Islet precursor cell (in vitro differentiated cells): ENCODE measurements at places on chromosomes 16 and 17.
A peak's percentile ranks its signal among the peaks of the same experiment; 100 is the strongest.

- DNase-seq: no peak
Observed at GRCh38 chr17:69064476-69064875, 3.7 kb upstream of the ABCA9 start.

DNA sequence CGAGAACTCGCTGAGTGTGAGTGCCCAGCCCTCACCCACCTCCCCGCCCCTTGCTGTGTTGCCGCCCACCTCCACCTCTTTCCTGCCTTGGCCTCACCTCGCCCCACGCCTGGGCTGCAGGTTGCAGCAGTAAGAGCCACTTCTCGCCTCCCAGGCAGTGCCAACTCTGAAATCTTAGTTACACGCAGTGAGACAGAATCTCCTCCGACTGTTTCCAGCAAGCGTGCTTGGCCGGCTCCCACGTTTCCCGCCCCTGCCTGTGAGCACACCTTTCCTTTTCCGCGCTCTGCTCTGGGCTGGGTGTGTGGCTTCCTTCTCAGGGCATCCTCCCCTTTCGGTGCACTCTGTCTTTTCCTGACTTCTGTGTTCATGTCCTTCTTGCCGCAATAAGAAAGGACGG lies 5.7 kb downstream of the ENGASE start:
- DNase-seq: no peak

- DNase-seq: no peak
Observed at GRCh38 chr16:87584271-87584670, 18.0 kb upstream of the JPH3 start.

- no peak for DNase-seq
Observed at GRCh38 chr16:78553268-78554039, 454.0 kb downstream of the WWOX start.

- peak; percentile 72 for DNase-seq
Observed at GRCh38 chr17:45003877-45004276, 35.8 kb upstream of the C1QL1 start.

GRCh38 chr17:53168413-53168812 lies 654.3 kb upstream of the KIF2B start:
- no peak for DNase-seq

DNA sequence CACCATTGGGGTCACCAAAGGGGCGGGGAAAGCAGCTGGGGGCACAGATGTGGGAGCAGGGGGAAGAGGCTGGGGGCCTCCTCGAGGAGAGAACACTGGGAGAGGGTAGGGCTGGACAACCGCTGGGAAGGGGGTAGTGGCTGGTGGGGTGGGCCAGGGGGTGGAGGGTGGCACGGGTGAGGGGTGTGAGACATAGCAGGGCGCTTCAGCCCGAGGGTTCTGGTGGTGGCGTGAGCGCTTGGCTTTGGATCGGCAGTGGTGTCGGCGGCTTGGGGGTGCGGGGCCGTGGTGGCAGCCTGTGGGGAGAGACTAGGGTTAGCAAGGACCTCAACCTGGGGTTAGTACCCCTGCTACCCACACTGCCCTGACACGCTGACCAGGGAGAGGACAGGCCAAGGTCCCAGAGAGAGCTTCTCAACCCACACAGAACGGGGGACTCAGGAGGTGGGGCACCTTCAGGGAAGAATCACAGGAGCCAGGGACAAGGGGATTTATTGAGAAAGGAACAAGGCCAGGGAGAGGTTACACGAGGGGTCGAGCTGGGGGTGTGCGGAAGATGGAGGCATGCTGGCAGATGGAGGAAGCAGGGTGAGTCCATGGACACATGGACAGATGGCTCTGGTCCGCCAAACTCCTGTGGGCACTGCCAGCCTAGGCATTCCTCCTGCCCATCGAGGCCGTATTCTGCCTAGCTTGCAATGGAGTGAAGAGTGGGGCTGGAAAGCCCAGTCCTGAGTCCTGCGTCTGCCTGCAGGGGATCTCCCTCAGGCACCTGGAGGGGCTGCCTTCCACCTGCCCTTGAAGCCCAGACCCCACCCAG lies 8.4 kb downstream of the PER1 start:
- DNase-seq: no peak

DNA sequence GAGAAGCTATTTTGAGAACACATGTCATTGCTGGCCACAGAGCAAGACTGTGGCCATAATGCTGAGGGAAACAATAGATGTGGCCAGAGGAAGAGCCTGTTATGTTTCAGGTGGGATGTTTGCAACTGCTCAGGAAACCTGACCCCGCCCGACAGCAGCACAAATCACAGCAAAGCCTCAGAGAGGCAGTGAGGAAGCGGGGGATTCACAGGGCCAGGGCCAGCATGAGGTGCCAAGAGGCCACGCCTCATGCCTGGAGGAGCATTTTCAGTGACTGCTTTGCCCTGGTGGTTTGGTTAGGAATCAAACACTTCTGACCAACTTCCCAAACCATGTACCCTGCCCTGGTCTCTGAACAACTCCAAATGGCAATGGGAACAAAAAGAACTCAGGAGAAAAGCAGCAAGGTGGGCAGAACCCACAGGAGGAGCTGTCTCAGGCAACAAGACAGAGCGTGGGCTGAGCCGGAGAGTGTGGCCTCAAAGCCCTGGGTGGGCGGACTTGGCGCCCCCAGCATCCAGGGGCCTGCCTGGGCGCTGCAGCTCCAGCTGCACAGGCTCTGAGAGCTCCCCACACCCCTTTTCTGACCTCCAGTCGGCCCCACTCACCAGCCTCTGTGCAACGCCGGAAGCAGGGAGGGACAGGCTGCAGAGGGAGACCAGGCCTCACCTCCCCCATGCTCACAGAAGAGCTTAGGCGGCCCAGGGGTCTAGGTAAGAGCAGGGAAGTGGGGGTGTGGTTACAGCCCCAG lies 20.6 kb downstream of the HIC1 start:
- peak; percentile 60 for DNase-seq

DNA sequence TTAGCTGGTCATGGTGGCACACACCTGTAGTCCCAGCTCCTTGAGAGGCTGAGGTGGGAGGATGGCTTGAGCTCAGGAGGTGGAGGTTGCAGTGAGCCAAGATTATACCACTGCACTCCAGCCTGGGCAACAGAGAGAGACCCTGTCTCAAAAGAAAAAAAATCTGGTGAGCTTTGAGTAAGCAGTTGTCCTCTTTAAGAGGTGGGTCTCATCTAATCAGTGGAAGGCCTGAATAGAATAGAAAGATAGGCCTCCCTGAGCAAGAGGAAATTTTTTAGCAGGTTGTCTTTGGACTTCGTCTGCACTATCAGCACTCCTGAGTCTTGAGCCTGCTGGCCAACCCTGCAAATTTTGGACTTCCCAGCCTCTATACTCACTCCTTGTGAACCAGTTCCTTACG lies 266.0 kb upstream of the ZFHX3 start:
- no peak for DNase-seq
